Stimulated activated CD8-positive, alpha-beta memory T cell treated with anti-CD3 and anti-CD28 coated beads, Interleukin-15, amount 100 ng/mL, for 1 hour (primary cell): ENCODE measurements at places on chromosomes 5 and 9.

- DNase-seq: no peak
Measured at GRCh38 chr9:120985819-120986222, 59.2 kb upstream of the TRAF1 start.

DNA sequence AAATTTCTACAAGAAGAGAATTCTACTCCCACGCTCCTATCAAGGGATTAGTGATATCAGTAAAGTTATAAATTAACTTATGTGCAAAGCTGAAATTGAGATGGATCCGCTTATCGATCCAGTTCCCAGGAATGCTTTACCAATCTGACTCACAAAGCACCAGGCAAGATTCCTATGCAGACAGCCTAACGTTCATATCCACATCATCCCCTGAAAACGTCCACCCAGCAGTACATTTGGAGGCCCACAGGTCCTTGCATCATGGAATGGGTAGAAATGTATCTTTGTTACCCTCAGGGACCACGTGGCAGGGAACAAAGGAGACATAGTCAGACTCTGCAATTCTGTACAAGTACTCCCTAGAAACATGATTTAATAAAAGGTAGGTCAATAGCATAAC, 147.4 kb downstream of the ESM1 start:
- no peak for DNase-seq

GRCh38 chr5:45225571-45226031, 416.9 kb downstream of the MRPS30 start:
- no peak for DNase-seq

DNA sequence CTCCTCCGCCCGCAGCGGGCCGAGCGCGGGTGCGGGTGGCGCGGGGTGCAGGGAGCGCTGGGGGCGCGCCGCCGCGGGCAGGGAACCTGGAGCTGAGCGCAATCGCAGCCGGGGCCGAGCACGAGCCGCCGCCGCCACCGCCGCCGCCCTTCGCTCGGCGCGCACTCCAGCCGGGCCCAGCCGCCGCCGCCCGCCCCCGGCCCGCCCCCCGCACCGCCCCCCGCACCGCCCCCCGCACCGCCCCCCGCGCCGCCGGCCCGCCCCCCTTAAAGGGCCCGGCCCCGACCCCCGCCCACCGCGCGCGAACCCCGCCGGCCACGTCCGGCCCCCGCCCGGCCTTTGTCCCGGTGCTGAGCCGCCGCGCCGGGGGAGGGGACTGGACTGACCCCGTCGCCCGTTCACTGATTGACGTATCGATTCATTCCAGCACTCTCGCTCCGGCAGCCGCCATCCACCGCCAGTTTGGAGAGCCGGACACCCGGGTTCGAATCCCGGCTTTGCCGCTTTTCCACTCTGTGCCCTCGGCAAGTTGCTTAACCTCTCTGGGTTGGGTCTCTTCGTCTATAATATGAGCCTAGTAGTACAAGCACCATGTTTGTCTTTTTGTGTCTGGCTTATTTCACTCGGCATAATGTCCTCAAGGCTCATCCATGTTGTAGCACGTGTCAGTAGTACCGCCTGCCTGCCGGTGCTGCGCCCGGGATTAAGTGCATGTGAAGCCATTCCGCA, at the start of gene SH3PXD2B:
Gene SH3PXD2B, minus strand, starts transcription at position 168 of the 729 bp plus-strand sequence. CDS start 173 bp downstream, outside the sequence.
- no peak for DNase-seq

- no peak for DNase-seq
Measured at GRCh38 chr5:22970491-22970890, 117.3 kb upstream of the CDH12 start.

- no peak for DNase-seq
Measured at GRCh38 chr9:20624201-20625002, 2.1 kb upstream of the MLLT3 start.

DNA sequence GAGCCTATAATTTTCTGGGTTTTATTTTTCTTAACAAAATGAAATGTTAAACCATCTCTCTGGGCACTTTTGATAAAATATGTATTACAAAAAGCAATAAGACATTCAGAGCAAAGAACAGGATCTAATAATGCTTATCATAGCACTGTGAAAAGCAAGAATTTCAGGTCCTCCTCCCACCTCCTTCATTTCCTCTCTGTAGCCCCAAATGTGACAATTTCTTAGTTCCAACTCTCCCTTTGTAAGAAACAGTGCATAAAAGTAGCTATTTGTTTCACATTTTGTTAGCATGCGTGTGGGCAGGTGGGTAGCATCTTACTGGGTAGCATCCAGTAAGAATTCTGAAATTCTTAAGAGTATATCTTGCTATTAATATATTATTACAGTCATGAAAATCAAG, 130.9 kb upstream of the RASA1 start:
- DNase-seq: no peak

DNA sequence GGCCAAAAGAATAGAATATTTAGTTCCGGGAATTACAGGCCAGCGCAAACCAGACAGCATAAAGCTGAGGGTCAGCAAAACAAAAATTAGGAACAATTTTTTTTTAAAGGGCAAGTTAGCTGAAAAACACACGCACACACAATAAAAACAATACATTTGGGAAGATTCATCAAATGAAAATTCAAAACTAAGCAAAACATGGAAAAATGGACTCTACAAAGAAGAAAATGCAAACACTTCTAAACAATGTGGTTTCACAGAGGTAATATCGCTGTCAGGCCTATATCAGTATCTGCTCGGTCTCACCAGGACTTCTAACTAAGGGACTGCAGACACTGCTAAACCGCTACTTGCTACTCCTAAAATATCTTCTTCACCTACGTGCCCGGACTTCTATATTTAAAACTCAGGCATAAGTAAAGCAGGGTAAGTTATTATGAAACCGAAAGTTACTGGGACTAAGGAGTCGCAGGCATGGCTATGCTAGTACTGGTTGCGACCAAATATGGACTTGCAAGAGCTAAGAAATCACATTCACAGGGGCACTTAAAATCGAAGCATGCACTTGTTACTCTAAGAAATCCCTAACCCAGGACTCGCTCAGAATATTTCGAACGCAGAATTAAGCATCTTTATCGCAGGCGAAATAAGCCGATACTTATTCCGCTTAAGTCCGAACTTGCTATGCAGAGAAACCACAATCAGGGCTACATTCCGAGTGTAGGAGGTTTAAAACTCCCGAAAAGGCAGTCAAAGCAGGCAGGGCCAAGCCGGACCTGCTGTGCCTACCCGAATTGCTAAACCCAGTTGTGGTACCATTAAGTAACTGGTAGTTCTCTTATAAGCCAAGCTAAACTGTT, 2.3 kb downstream of the ANXA2R start:
- no peak for DNase-seq

DNA sequence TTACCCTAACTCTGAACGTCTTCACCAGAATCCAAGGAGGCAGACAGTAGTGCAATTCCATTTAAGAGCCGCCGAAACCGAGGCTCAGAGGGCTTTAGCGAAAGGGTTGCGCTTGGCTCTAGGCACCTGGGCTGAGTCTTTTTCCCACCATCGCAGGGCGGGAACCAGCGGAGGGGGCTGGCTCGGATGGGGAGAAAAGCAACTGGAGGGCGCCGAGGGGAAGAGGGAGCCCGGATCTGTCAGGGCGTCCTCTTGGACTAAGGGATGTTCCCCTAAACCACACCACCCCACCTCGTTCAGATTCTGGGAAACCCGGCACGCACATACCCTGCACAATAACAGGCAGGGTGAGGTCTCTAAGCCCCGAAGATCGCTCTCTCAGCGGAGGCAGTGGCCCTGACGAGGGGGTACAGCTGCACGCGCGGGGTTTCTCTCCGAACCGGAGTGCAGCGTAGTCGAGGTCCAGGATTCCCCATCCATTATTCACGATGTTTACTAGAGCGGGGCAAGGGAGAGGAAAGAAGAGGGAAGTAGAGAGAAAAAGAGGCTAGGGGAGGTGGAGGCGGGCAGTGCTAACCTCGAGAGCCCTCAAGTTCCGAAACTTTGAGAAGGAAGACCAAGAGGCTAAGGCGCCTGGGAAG, 1.3 kb upstream of the POU4F3 start:
- DNase-seq: no peak

- DNase-seq: no peak
Measured at GRCh38 chr9:69593756-69594155, 78.4 kb downstream of the APBA1 start.

DNA sequence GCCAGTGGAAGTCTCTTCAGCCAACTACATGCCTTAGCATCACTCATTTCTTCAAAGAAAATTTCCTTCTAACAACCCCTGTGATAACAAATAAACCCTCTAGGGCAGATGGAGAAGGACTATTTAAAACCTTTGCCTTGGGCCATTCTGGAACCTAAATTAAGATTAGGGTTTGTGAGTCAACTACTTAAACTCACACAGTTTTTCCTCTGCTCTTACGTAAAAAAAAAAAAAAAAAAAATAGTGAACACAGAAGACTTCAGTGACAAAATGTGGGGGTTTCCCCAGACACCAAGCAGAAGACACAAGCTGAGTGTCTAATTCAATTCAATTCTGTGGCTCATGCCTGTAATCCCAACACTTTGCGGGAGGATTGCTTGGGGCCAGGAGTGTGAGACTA, 65.8 kb upstream of the ERCC6L2 start:
- no peak for DNase-seq

DNA sequence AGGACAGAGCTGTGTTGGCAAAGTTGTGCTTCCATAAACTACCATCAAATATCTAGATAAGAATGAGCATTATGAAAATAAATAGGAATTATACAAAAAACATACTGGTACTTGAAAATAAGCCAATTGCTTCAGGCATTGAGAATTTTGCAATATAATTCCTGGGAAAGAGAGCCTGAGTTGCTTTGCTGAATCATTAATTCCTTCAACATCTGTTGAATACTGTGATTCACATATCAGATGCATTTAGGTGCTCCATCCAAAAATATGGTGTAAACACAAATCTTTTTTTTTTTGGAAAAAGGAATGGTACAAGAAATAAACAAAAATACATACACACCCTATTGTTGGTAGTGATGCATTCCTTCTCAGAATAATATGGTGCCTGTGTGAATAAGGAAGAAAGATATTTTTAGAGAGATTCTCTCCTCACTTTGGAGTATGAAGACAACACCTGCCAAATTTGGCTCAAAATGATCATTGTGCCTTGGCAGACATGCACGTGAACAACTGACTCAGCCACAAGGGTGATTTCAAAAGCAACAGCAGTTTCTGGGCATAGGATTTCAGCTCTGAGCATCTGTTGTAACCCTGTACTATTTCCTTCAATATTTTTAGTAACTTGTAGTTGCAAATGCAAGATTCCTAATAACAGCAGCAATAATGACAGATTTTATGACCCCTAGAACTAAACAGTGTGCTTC, 96.7 kb downstream of the CAVIN4 start:
- no peak for DNase-seq

DNA sequence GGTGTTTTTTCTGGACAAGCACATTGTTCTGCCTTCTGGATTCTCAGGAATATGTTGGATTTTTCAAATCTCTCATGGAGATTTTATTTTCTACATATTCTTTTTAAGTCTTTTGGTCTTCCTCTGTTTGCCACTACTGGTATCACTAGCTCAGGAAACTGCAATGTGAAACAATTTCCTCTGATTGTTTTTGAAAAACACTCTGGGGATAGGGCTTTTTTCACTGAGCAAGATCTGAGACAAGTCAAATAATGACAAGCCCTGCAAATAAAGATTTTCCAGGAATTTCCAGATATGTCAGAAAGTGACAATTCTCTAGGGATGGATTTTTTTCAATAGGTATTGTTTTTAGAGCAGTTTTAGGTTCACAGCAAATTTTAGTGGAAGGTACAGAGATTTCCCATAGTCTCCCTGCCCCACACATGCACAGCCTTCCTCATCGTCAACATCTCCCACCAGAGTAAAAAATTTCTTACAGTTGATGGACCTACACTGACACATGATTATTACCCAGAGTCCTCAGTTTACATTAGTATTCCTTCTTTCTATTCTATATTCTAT, 86.9 kb upstream of the TMEM161B start:
- no peak for DNase-seq

GRCh38 chr9:88291856-88292255, 96.4 kb upstream of the SPIN1 start:
- DNase-seq: no peak

DNA sequence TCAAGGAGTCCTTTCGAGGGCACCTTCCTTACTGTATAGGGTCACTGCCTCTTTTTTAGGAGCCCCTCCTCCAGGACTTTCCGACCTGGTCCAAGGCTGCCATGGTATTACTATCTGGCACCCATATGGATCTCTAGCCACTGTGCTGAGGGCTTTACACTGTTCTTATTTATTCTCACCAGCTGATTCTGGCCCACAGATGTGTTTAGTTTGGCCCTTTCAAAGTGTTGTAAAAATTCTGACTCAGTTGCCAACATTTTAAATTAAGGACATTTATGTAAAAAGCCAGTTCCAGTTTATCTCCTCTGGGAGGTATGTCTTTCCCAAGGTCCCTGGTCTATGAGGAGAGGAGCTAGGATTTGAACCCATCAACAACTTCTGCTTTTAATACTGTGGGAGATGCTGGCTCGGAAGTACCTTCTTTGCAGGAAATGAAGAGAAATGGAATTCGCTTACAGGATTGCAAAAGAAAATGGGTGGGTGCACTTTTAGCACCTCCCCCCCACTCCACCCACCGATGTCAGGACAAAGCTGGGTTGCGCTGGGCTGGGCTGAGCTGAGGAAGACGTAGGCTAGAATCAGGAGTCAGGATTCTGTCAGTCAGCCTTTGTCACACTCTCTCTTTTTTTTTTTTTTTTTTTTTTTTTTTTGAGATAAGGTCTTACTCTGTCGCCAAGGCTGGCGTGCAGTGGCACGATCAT, 7.8 kb downstream of the JADE2 start:
- no peak for DNase-seq

GRCh38 chr5:119878712-119879111, 249.4 kb downstream of the FAM170A start:
- DNase-seq: no peak

- no peak for DNase-seq
Measured at GRCh38 chr5:178396796-178397720, 164.5 kb upstream of the PHYKPL start.

- DNase-seq: no peak
Measured at GRCh38 chr5:132093271-132093670, 19.7 kb downstream of the CSF2 start.

DNA sequence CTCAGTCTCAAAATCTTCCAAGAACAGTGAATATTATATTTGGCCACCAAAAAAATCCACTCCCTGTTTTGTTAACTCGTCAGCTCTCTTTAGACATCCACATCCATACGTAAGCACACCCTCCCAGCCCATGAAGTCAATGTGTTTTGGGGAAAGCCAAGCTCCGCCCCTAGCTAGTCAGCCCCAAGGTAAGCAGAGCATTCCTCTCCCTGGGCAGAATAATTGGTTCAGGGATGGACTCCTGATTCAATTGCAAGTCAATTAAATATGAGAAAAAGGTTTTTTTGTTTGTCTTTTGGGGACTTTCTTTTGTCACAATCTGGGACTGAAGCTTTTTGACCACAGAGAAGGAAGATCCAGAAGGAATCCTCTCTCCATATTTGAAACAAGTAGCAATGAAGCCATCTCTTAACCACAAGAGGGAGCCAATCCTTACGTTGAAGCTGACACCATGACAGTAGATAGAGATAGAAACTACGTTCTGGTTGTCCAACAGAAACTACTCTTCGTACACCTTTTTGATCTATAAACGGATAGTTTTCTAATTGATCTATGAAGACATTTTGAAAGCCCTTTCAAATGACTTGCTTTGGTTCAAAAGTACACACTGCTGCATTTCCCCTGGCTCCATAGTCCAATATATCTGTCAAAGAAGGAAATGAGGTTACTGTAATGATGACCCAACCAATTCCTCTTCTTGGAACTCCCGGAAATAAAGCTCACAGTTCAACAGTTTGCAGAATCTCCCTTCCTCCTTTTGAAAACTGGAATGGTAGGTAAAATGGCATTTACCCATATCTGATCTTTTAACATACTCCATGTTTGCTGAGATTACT, 166.4 kb downstream of the TLE1 start:
- no peak for DNase-seq

GRCh38 chr9:2027543-2028160, 12.5 kb downstream of the SMARCA2 start:
- DNase-seq: no peak
